ENCODE measurements at places on chromosomes 7 and 10. TPM values are rescaled to one million over a fixed set of nuclear protein-coding genes. Genes with fewer than 3 reads are reported as not detected.

DNA sequence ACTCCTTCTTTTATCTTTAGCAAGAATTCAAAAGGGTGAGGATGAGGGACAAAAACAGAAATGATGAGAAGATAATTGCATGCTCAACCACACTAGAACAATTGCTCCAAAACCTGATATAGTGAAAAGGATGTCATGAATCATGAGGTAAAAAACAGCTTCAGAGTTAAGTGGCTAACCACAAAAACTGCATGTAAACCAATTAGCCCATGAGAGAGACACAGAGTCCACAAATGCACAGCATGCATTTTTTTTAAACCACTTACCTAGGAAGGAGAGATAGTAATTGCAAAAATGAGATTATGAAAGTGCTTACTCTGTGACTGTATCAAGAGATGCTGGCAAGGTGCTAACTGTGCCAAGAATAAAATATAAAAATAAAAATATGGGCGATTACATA, 132.9 kb downstream of the MBL2 start:
- no peak for DNase-seq

GRCh38 chr7:36154255-36155212, 1.5 kb downstream of the EEPD1 start:
- no peak for DNase-seq

GRCh38 chr10:122648599-122649428, 50.8 kb downstream of the C10orf120 start:
- DNase-seq, result no peak

- DNase-seq, result no peak
These were observed 19.7 kb downstream of the ADGRA1 start for GRCh38 chr10:133107442-133107841.

Gene PPP1R9A
- 7.4 TPM for total RNA-seq

Gene OR2A12
- total RNA-seq, result not detected

Gene CRTAC1
- total RNA-seq, result 53.1 TPM

DNA sequence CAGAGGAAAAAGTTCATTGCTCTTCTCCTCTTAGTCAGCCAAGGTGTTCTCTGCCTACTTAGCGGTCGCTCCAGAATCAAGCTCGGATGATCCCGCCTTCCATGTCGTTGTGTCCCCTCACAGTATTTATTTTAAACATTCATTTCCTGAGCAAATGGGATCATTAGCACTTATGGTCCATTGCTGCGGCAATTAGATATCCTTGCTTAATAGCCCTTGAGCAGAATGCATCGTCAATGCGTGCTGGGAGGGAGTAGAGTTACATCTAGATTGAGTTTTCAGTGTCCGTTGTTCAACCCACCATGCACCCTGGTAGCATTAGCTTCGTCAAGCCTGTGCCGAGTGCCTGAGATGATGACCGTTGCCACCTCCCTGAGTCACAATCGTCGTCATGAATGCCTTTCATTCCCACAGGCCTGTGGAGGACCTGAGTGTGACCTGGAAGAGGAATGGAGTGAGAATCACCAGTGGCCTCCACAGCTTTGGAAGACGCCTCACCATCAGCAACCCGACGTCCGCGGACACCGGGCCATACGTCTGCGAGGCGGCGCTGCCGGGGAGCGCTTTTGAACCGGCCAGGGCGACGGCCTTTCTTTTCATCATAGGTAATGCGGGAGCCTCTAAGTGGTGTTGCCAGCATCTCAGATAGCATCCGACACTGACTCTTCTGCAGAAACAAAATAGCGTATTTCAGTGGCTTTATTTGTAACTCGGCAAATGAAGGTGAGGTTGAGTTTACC, 650.4 kb downstream of the SDK1 start:
- no peak for DNase-seq

DNA sequence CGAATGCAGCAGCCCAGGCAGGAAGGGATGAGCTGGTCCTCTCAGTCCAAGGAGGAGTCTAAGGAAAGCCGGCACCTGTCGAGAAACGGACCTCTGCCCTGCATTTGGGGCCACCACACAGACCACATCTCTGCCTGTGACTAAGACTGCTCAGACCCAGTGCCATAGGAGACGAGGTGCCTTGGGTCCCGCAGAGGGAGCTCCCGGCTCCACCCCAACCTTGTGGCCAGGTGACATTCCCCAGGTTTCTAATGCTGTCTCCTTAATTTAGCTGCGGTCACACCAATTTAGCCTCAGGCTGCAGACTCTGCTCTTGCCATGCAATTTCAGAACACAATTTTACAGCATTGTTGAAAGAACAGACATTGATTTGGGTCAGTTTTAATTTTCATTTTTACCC, 22.8 kb upstream of the CRHR2 start:
- DNase-seq, result peak; percentile 21

DNA sequence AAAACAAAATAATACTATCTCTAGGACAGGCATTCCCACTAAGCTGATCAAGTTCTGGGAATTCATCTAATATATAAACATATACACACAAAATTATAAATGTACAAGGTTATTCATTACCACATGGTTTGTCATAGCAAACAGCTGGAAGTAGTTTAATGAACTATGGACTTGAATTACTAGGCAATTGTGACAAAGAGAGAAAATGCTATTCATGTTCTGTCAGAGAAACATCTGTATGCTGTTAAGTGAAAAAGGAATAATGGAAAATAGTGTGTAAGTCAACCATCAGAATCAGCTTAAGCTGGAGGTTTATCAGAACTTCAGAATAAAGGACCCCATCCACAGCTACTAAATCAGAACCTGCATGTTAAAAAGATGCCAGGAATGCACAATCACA, 2.8 kb downstream of the ZNF248 start:
- DNase-seq, result no peak

Gene METTL27
- 7.4 TPM for total RNA-seq

DNA sequence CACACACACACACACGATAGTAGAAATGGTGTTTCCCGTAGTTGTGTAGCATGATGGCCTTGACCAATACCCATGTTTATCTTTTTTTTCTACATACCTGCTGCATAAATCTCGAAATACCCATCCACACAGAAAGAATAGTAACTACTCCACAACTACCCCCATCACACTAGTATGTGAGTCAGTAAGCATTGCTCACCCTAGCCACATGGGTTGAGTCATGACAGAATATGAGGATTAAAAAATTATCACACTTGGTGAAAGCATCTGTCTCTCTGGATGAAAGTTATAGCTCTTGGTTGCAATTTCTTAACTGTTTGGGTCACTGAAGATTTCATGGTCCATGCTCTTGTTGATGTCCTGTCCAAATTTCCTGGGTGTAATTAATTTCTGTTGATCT, 103.4 kb upstream of the MDFIC start:
- DNase-seq, result no peak

Gene TSPAN13
- 8.5 TPM for total RNA-seq

GRCh38 chr10:22698941-22699440, 15.4 kb downstream of the PIP4K2A start:
- DNase-seq, result no peak

- peak; percentile 87 for DNase-seq
These were observed at the start of gene ADRB1 for GRCh38 chr10:114043532-114044246. Gene ADRB1 (plus strand): TSS chr10:114043866. CDS start chr10:114044133, 267 bp downstream.

DNA sequence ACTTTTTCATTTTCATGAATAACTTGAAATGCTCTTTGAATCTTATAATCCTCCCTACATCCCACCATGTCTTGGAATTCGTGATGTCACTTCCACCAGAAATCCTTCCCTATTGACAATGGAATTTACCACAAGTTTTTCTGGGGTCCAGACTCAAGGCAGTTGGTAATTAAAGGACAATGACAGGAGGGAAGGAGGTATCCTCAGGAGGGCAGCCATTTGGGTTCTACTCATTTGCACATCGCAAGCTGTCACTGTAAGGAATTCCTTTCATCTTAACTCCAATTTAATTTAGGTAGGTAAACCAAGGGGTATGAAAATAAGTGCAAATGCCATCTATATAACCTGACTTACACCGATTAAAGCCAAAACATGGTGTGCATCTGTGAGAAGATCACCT, 21.9 kb downstream of the LRRC17 start:
- no peak for DNase-seq
